ENCODE measurements at places on chromosomes 12 and 14.

DNA sequence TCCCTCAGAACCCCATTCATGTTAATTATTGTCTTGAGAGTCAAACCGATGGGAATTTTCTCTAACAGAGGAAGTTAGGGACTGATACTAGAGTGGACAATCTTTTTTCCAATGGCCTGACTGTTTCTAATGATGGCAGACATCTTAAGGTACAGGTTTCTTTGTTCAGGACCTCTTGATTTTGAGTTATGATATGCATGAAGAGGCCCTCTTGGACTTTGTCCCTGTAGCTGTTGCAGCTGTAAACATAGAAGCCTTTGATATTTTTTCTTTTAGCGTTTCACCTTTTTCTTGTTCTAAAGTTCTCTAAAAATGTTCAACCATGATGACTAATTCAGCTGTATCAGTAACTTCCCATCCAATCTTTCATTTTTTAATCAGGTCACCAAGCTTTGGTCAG, 53.0 kb downstream of the LGR5 start:
- DNase-seq = no peak

- DNase-seq = no peak
Measured at GRCh38 chr12:103768467-103769123, 72.4 kb downstream of the NT5DC3 start.

- no peak for DNase-seq
Measured at GRCh38 chr14:104869669-104870367, 4.8 kb downstream of the CEP170B start.

- DNase-seq = no peak
Measured at GRCh38 chr12:109731231-109731731, 17.7 kb downstream of the FAM222A start.

GRCh38 chr12:3802721-3803120, 49.8 kb upstream of the CRACR2A start:
- DNase-seq = no peak

DNA sequence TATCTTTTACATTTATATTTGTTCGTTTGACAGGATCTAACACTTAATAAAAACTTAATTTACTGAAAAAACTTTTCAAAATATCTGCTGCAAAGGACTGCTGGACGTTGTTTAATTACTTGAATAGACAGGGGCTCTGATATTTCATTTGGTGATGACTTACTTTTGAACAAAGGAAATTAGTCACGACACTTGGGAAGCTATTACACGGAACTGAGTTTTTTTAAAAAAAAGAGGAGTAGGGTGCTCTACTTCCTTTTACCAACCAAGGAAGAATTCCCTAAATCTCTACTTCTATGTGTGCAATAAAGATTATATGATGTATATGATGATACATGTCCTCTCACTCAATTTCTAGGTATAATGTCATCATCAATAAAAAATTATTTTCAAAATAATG, 4.7 kb downstream of the FGD6 start:
- DNase-seq = no peak

GRCh38 chr12:104356231-104357115, 52.9 kb downstream of the EID3 start:
- DNase-seq = no peak

DNA sequence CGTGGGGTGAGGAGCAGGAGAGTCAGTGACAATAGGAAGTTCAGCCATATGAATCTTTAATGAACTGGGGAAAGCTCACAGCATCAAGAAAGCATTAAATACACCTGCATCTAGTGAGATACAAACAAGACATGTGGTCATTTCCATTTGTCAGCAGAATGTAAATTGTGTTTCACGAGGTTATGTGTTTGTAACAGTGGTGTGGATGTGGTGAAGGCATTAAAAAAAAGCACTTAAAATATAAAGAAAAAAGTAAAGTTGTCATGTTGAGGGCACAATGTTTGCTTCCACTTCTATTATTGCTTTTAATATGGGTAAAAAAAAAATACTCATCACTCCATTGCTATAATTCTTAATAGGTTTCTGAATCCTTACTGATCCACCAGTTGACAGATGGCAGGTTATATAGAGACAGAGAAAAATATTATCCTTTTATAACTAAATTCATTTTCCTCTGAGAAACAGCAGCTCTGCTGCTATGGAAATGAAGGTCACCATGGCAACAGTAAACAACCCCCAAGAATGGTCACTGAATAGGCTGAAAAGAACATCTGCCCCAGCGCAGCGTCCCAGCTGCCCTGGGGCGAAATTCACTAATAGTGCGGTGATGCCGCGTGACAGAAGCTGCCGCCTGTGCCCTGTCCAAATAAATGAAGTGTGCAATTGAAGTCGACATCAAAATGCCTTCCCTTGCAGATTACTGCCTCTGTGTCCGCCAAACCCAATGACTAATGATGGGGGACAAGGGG, 226.1 kb downstream of the FOXN3 start:
- DNase-seq = no peak

GRCh38 chr12:44314007-44314500, 478.2 kb downstream of the TMEM117 start:
- no peak for DNase-seq

- peak; percentile 78 for DNase-seq
Measured at GRCh38 chr12:52186118-52186840, 5.5 kb downstream of the KRT80 start.

DNA sequence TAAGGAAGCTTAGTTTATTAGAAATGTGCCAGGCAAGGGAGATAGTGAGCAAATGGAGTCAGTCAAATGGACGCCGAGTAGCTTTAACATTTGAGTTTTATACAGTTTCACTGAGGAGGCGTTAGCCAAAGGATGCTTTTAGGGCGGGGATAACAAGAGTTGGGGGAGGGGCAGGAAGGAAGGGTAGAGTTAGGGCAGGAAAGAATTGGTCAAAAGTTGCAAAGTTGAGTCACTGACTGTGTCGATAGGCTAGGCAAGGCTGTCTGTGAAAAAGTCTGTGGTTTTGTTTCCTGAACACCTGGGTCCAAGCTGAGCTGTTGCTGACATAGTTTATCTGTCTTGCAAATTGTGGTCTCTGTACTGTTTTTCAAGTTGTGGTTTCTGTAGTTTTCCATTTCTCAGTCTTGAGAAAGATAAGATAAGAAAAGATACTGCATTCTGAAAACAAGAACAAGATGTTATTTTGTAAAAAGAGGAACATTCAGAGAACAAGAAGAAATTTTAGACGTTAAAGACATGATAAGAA, 62.6 kb upstream of the RESF1 start:
- DNase-seq = no peak

GRCh38 chr14:99062772-99063418, 209.1 kb downstream of the BCL11B start:
- no peak for DNase-seq

- no peak for DNase-seq
Measured at GRCh38 chr14:30849354-30849753, 25.0 kb upstream of the COCH start.

DNA sequence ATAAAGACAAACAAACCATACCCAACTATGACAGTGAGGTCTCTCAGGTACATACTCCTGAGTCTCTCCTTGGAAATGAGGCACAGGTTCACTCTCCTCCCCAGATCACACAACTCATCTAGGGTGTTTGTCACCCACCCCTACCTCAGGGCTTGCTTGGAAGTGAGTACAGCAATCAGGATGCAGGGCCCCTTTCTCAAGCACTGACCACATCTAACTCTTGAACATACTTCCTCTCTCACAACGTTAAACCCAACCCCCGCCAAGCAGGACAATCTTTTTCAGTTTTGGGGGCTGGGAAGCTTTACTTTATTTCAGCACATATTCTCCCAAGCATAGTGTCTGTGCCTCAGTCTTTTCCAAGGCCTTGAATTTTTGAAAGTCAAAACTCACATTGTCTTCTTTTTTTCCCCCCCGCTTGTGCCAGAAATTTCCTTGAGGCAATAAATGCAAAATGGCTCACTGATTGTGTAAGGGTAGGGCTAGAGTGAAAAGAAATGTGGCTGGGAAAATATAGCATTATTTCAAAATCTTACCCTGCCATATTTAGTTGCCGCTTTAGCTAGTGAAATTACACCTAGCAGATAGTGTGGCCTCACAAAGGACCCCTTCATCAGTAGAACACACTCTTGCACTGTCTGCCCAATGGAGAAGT, 2.4 kb upstream of the GPR65 start:
- no peak for DNase-seq

- no peak for DNase-seq
Measured at GRCh38 chr12:71250166-71250565, 92.4 kb upstream of the TSPAN8 start.

- DNase-seq = no peak
Measured at GRCh38 chr12:7642876-7643309, 22.8 kb downstream of the APOBEC1 start.

GRCh38 chr12:40031965-40032364, 73.9 kb downstream of the SLC2A13 start:
- DNase-seq = no peak

GRCh38 chr12:23949348-23950209, at the start of gene SOX5:
TSS of gene SOX5 (minus strand) at chr12:23949670. CDS start at chr12:23949601, 69 bp downstream.
- DNase-seq = no peak

- DNase-seq = no peak
Measured at GRCh38 chr14:104280902-104281767, 142.7 kb downstream of the KIF26A start.

GRCh38 chr12:57816855-57817151, 1.7 kb downstream of the AVIL start:
- DNase-seq = no peak

- no peak for DNase-seq
Measured at GRCh38 chr12:96473394-96474093, 15.8 kb upstream of the CFAP54 start.

DNA sequence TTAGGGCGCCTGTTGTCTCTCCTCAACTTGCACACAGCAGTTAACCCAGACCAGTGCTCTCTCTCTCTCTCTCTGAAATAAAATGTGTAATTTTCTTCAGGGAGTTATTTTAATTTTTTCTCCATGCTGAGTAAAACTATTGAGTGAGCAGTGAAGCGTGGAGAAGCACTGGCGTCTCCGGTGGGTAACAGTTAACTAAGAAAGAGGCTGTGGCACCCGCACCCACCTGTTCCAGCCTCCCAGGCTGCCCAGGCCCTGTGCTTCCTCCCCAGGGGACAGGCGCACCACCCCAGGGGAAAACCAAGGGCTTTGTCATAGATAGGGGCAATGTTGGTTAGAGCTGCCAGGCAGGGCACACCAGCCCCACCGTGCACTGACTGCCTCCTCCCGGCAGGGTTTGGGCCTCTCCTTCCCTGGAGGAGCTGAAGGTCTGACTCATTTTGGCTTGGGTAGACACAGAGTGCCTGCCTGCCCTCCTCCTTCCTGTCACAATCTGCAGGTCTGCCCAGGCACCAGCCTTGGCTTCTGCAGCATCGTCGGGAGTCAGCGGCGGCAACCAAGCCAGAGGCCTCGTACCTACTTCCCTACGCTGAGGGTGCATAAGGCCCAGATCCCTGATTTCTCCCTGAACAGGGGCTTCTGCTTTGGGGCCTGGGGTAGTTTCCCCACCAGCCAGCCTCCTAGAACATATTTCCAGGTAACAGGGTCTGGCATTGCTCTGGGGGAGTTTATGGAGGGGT, 3.9 kb downstream of the HOXC5 start:
- DNase-seq = peak; percentile 72

DNA sequence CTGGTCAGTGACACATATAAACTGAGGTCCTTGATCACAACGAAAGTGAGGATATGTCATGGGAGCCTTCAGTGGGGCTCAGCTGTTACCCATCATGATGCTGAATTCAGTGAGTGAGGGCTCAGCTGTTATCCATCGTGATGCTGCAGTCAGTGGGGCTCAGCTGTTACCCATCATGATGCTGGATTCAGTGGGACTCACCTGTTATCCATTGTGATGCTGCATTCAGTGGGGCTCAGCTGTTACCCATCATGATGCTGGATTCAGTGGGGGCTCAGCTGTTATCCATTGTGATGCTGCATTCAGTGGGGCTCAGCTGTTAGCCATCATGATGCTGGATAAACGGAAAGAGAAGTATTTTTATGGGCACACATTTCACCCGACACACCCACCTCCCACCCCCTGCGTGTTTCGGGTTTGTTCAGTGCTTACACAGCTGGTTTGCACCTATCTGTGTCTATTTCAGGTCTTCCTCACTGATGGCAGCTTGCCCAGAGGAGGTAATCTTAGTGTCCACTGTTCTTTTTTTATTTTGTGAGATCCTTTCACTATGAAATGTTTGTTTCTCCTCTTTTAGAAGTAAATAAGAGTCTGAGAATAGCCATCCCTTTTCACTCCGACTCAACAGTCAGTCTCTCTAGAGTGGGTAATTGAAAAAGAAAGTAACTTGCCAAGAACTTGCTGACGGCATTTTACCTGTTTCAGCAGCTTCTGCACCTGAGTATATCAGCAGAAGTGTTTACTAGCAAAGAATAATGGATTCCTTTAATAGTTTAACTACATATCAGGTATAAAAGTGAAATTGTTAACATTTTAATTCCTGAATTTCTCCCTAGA, 183.0 kb downstream of the ERC1 start:
- no peak for DNase-seq

- peak; percentile 93 for DNase-seq
Measured at GRCh38 chr12:11877869-11878780, 192.6 kb upstream of the BCL2L14 start.

GRCh38 chr12:121637231-121637914, 11.0 kb downstream of the ORAI1 start:
- no peak for DNase-seq

GRCh38 chr14:76595266-76595665, 166.0 kb upstream of the VASH1 start:
- DNase-seq = no peak

DNA sequence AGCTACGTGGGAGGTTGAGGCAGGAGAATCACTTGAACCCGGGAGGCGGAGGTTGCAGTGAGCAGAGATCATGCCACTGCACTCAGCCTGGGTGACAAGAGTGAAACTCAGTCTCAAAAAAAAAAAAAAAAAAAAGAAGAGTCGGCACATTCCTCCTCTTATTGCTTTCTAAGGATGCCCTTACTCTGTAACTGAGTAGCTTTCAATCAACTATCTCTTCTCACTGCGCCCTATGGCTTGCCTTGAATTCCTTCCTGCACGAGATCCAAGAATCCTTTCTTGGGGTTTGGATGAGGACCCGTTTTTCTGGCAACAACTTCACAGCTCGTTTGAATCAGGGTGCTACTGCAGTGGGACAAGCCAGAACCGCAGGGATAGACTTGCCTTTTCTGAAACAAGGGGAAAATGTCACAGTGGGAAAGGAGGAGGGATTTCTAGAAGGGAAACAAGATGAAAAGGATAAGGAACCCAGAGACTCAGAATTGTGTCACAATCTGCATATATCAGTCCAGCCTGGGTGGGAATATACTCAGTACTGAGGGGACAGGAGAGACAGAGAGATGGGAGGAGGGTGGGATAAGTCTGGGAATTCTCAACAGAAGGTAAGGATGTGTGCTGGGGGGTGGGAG, 16.1 kb upstream of the RND1 start:
- no peak for DNase-seq

DNA sequence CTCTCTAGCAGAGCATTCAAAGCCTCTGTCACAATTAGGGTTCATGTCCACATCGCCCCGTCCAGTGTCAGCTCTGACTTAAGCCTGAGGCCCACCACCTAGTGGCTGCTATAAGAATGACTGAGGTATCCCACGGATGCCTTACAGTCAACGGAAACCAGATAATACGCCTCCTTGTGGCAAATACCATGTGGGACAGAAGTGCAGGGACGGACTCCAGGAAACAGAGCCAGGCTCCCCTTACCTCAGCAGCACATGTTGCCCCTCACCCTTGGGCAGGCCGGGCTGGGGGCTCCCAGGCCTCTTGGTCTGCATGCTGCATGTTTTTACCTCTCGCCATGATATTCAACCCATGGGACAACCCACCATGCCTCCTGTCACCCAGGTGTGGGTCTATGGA, 86.3 kb downstream of the VWF start:
- DNase-seq = peak; percentile 56

Measured in AG08395 (cell line).